ENCODE measurements at places on chromosomes 3 and 15.

DNA sequence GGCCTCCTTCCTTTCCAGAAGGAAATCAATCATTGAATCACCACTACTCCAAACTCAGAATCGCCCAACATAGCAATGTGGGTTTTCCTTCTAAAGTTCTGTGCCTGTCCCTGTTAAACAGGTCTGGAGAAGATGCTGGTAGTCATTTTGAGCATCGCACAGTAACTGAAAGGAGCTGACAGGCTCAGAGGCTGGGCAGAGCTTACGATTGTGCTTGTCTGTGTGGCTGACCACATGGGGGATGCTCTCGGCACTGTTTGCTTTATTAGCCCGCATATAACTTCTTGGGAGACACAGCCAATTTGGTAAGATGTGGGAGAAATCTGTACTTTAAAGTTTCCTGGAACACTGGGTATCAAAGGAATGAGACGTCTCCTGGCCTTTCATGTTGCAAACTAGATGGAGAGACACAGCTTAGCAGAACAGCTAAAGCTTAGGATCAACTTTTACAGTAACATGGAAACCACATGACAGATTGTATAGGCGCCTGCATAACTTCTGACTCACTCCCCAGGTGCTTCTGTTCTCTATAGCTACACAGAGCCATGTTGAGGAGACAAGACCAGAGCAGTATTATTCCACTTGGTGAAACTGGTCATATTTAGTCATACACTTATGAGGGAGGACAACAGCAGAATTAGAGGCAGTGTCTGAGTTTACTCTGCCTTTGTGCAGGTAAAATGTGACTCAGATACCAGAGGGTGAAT lies 374.1 kb downstream of the RORA start:
- no peak for DNase-seq

GRCh38 chr3:12991861-12992281 lies 81.4 kb downstream of the IQSEC1 start:
- no peak for DNase-seq

DNA sequence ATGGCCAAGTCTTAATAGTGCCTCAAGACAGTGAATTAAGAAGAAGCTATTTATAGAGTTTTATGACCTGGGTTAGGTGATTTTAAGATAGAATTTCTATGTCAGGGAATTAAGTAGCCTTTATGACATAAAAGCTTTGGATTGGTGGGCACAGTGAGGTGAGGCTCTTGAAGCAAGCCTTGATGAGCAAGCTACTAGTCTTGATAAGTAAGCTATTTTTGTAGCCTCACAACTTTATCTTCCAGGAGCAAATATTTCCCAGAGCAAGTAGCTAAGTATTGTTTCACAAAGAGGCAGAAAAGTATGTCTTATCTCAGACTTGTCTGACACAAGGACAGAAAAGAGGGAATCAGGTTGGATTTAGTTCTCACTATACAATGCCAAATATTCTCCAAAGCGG lies 491.7 kb upstream of the RASGRP1 start:
- no peak for DNase-seq

GRCh38 chr3:123411340-123412040 lies 37.4 kb downstream of the ADCY5 start:
- no peak for DNase-seq

- peak; percentile 93 for DNase-seq
Measured at GRCh38 chr3:49028673-49029562, at the start of gene IMPDH2. TSS of gene IMPDH2 (minus strand) at chr3:49029398. CDS start at chr3:49029350, 48 bp downstream.

- no peak for DNase-seq
Measured at GRCh38 chr15:68699881-68700454, 120.7 kb downstream of the ANP32A start.

DNA sequence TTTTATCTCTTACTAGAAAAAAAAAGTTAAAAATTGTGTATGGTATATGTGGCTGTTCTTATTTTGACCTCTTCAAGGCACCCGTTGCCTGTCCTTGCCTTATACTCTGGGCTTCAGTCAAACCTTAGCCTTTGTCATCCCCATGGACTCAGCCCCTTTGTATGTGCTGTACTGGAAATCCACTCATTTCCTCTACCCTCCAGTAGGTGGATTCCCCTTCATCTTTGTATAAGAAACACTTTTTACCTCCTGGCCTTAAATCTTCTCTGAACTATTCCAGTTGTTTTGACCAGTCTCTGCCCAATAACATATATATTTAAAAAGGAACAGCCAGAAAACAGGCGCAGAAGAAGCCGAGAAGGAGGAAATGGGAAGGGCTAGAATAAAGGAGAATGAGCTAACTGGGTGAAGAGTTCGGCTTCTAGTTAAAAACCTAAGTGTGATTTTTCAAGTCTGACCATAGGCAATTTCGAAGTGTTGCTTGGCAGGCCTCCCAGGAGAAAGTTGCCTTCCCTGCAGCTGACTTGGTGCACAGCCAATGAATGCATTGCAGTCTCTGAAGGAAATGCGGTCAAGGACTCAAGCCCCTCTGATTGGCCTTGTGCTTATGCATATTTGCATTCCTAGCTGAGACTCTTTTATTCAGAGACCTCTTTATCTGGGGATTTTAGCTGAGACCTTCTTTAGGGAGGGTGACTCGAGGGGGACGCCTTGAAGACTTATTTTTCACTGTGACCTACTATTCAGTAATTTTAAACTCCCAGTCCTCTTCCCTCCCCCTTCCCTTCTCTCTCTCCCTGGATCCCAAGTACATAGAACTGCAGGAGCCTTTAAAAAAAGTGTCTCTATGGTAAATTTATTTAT lies 277.4 kb downstream of the ROBO1 start:
- no peak for DNase-seq

DNA sequence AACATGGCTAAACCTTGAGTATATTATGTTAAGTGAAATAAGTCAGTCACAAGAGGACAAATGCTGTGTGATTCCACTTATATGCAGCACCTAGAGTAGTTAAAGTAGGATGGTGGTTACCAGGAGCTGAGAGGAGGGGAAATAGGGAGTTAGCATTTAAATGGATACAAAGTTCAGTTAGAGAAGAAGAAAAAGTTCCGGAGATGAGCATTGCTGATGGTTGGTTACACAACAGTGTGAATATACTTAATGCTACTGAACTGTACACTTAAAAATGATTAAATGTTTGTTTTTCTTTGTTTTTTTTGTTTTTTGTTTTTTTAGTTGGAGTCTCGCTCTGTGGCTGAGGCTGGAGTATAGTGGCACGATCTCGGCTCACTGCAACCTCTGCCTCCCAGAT lies 67.7 kb upstream of the OSTN start:
- DNase-seq: no peak

GRCh38 chr3:42999212-42999611 lies 20.1 kb downstream of the GASK1A start:
- DNase-seq: no peak

GRCh38 chr15:43526261-43526930 lies 9.0 kb downstream of the MAP1A start:
- no peak for DNase-seq

DNA sequence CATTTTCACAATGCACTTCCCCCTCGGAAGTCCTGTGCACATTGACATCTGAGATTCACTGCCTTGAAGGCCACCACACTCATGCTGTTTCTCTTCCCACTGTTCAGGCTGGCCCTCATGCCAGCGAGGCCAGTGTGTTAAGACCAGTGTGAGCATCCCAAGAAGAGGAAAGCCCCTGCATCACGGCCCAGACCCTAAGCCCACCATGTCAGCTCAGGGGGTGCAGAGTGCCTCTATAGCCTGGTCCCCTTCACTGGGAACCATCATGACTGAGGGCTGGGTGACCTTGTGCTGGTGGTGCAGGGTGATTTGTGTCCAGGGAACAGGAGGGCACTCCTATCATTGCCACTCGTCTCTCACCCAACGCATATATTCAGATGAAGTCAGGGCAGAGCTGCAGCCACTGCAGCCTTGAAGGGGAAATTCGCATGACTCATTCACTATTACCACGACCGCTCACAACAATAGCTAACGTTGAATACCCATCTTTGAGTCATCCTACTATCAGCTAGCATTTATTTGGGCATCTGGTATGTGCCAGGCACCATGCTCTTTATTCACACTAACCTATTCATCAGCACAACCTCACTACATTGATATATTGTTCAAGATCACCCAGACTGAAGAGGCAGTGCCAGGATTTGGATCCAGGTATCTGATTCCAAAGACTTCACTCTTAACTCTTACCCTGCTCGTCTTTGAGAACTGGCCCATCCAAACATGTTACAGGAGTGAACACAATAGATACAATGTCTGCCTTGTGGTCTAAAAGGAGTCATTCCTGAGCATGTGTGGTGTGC lies 58.8 kb upstream of the SLC6A11 start:
- DNase-seq: no peak

DNA sequence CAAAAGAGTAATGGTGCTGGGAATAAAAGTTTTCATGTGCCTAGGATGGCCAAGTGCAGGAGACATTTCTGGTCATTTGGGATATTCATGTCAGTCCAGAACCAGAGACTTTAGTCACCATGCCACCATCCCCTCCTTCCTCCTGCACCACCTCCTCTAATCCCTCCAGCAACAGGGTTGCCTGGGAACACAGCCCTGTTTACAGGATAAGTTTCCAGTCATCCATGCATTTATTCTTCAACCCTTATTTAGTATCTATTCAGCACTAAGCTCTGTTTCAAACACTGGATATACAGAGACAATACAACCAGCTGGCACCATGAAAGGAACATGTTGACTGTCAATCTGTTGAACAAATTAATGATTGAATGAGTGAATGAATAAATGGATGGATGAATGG lies 211.7 kb downstream of the CLSTN2 start:
- no peak for DNase-seq

DNA sequence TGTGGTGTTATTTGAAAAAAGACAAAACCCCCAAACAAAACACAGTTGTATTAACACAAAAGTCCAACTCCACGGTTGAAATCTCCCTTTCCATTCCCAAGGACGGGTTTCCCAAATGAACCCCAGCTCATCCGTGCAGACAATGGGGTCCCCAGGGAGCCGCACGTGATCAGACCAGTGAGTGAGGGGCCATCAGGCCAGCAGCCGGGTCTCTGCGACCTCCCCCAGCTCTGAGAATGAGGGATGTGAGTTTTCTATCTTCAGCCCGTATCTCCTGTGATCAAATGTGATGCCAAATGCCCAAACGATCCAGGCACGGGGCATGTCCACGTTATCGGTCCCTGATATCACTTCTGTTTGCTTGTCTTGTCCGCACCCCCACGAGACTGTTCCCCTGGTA lies 138.0 kb downstream of the OPA1 start:
- DNase-seq: no peak

GRCh38 chr3:138829097-138829496 lies 5.6 kb downstream of the PIK3CB start:
- DNase-seq: no peak

DNA sequence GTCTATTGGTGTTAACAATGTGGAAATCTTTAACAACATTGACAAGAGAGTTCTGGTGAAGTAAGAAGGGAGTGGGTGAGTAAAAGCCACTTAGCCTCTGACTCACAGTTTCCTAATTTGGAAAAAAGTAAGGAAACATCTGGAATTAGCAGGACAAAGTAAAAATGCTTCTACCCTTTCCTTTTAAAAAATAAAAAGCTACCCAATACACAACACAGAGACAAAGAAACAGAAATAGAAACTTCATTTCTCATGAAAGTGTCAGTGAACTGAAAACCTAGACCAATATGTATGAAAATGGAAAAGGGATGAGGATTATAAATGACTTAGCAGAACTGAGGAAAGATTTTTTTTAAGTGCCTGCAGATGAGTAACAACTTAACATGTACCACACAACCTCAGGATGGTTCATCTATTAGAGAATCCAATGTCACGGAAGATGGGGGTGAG lies 65.4 kb downstream of the SSR3 start:
- DNase-seq: no peak

DNA sequence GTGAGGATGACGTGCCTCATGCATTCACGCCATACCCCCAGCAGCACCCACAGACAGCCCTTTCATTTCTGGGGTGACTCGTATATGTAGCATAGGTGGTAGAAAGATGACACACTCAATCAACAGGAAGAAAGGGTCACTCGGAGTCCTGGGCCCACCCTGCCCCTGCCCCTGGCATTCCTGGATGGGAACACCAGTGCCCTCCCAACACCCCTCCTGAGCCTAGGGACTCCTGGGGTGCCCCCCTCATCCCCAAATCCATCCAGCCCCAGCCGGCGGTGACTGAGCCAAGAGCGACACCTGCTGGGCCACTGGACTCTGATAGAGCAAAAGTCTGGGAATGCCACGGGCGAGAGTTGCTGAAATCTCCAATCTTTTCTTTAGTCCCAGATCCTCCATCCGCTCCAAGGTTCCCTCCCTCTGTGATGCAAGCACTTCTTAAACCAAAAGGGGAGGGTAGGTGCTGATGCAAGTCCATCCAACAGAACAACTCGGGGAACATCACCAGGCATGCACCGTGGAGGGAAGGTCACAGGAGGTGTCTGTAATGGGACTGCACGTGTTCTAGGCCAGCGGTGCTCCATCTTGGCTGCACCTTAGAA lies 31.1 kb downstream of the ACAN start:
- peak; percentile 12 for DNase-seq

- no peak for DNase-seq
Measured at GRCh38 chr3:148186881-148187280, 510.8 kb upstream of the AGTR1 start.

DNA sequence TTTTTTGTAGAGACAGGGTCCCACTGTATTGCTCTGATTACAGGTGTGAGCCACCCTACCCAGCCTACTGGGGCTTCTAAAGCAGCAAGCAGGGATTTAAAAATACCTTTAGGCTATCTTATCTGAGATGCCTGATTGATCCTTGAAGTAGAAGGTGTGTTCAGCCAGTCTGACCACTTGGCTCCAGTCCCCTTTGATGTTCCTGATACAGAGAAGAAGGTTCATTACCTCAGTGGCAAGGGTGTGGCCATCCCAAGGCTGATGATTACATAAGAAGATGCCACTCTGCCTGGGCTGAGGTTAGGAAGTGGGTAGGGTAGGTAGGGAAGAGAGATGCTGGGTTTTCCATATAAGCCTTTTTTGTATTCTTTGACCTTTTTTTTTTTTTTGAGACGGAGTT lies 11.2 kb upstream of the DCAF1 start:
- DNase-seq: no peak

- DNase-seq: no peak
Measured at GRCh38 chr3:84175449-84175848, 783.3 kb upstream of the CADM2 start.

- peak; percentile 39 for DNase-seq
Measured at GRCh38 chr3:150703299-150703755, 393 bp downstream of the ERICH6 start.

DNA sequence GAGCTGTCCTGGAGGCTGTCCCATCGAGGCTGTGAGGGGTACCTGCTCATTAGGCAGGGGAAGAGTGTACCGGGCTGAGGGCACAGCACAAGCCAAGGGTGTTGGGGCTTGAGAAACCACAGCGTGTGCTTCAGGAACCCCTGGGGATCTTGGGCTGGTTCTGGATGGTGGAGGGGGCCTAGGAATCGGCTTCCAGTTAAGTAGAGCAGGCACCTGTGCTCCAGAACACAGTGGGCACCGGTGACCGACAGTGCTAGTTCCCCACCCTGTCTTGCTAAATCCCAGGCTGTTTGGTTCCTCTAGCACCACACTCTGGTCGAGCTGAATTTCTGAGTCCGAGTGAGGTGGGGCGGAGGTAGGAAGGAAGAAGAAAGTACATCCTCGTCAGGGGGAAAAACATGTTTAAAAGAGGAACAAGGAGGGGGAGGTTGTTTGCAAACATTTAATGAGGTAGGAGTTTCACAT lies 29.1 kb downstream of the SLC6A6 start:
- DNase-seq: peak; percentile 27

All from activated naive CD4-positive, alpha-beta T cell treated with Interleukin-2 at 50 U/mL for 16 hours (primary cell).